ENCODE measurements at places on chromosomes 4 and X.

DNA sequence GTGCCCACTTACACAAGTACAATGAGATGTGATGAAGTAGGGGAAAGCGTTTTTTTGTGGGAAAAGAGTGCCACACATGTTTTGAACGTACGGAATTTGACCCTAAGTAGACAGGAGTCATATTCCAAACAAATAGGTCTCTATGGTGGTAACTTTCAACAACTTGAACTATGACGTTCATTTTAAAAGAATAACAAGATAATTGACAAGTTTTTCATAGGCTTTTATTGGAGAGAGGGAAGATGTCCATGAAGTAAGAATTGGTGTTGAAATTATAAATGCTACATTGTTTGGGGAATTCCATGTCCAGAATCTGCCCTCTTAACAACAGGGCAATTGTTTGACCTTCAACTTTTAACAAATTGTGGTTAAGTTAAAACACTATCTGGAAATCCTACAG lies 126.5 kb downstream of the GASK1B start:
- no peak for DNase-seq

DNA sequence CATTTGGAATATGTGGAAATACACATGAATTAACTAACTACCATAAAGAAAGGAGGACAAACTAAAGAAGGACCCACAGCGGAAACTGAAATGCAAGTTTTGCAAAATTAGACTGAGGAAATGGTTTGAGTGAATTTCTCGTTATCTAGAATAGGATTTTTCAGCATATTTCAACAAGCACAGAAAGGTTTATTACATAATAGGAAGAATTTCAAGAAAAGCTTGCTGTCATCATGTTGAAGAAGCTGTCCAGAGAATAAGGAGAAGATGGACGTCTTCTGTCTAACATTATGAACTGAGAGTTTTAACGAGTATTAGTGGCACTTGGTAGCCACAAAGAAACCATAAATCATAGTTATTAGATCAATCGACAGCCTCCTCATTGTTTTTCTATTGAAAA lies 45.0 kb downstream of the TEC start:
- DNase-seq, result no peak

DNA sequence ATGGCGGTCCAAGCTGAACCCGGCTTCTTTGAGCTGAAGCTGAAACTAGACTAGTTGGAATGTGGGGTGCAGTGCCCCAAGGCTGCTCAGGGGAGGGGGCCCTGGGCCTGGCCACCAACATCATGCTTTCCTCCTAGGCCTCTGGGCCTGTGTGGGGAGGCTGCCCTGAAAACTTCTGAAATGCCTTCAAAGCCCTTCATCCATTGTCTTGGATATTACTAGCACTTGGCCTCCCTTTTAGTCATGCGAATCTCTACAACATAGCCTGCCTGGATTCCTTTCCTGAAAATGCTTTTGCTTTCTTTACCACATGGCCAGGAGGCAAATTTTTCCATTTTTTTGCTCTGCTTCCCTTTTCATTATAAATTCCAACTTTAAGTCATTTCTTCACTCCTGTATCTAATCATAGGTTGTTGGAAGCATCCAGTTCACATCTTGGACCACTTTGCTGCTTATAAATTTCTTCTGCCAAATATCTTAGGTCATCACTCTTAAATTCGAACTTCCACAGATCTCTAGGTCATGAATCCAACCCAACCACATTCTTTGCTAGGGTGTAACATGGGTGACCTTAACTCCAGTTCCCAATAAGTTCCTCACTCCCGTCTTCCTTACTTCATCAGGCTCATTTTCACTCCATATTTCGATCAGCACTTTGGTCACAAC lies 103.4 kb downstream of the DDIT4L start:
- no peak for DNase-seq

GRCh38 chrX:14501327-14501726 lies 28.0 kb upstream of the GLRA2 start:
- DNase-seq, result no peak

GRCh38 chr4:79977131-79977840 lies 95.7 kb downstream of the ANTXR2 start:
- no peak for DNase-seq

DNA sequence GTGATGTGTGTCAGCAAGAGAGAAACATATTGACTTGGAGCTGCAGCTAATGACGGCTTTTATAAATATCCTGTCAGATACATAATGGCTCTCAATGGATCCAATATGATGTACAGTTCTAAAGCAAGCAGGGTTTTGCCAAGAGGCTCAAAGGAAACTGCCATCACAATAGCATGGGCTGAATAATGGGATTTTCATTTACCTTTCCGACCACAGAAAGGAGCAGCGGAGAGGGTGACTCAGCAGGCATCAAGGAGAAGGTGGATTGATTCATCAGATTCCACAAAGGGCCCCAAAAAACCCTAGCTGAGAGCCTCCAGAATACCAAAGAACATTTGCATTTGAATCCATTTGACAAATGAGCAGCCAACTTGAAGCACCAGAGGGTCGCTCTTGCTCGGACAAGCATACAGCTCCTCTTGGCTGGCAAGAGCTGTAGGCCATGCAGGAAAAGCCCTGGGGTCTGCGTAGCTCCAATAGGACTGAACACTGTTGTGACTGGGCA lies 355.7 kb upstream of the NOCT start:
- DNase-seq, result no peak
